ENCODE measurements at places on chromosomes 16 and 17.

DNA sequence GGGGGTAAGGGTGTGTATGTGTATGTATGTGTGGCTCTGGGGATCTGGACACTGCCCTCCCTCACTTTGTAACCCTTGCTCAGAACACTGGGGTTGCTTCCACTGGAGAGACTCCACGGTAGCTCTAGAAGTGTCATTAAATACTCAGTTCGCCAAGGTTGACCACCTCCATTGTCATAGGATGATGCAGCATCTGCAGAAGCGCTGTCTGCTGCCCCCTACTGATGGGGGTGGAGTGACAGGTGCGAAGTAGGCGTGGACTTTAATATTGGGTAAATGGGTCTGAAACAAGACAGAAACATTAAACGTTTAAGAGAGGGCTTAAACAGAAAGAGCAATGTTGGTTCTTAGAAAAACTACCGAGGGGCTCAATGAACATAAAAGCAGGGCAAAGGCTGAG lies 35.5 kb upstream of the STAC2 start:
- DNase-seq: no peak

GRCh38 chr16:17448640-17449638 lies 21.8 kb downstream of the XYLT1 start:
- DNase-seq: no peak

DNA sequence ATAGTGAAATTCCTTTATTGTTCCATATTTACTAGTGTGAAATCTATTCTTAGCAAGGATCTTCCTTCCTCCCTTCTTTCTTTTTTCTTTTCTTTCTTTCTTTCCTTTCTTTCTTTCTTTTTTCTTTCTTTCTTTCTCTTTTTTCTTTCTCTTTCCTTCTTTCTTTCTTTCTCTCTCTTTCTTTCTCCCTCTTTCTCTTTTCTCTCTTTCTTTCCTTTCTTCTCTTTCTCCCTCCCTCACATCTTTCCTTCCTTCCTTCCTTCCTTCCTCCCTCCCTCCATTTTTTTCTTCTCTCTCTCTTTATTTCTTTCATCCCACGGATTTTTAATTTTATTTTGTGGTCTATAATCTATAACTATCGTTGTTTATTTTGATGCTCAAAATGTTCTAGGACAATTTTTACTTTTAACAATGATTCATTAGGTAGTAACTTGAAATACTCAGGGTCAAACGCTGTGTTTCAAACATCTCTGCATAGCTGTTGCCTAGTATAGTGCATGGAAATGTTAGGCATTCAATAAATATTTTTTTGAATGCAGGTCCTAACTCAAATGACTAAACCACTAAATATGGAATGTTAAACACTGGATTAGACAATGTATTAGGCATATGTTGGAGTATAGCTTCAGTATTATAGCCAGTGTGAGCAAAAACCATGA lies 178.3 kb downstream of the MAP2K6 start:
- DNase-seq: no peak

- no peak for DNase-seq
These were observed 100.2 kb downstream of the CMIP start for GRCh38 chr16:81544700-81545271.

- DNase-seq: no peak
These were observed 27.3 kb upstream of the ABCC12 start for GRCh38 chr16:48182979-48183537.

DNA sequence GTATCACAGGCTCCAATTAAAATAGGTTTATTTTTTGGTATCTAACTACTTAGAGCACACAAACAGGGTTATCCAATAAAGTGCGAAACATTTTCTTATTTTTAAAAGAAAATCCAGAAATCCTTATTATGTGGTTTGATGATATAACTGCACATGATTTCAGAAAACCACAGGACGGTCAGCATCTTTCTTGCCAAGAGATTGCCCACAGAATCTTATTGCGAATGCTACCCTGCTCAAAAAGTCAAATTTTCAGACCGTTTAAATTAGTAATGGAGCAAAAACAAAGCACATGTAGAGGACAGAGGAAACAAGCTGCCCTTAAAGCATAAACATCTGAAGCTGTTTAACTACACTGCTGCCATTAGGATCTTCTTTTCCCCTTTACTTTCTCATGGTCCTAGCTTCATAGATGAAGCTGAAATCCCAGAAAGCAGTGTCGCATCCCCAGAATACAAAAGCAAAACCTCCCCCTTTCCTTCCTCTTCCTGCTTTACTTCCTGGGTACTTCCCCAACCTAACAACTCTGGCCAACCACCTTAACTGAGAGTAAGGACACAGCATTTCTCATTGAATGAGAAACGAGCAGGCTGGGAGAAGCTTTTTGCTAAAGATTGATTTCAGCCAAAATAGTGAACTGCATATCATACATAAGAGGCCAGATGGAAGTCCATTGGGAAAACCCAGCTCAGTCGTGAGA lies 43.7 kb downstream of the CMTM4 start:
- DNase-seq: no peak

- DNase-seq: no peak
These were observed 57.9 kb downstream of the ARSG start for GRCh38 chr17:68349157-68349556.

DNA sequence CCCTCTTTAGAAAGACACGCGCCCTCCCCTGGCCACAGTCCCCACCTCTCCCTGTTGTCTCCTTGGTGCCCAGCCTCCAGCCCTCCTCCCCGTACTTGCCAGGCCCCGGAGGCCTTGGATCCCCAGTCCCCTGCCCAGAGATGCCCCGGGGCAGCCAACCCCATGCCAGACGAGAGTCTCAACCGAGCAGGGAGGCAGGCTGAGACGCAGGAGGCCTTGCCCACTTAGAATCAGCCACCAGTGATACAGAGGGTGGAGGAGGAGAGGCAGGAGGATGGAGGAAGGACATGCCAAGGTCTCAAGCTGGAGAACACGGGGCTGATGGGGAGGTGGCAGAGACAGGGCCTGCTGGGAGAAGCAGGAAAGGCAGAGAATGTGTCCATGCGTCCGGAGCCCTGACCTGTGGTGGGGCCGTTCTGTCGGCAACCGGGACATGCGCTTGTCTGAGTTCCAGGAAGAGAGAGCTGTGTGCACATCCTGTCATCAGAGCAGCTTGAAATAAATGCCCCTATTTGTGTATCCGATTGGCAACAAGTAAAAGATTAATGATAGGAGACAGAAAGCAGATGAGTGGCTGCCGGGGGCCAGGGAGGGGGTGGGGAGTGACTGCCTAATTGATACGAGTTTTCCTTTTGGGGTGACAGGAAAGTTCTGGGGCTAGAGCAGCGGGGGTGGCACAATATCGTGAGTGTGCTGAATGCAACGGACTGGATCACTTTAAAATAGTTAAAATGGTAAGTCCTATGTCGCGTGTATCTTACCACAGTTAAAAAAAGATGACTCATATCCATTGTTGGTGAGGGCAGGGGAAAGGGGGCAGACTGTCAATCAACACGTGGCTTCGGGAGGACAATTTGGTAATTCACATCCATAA lies 44.7 kb upstream of the MEAK7 start:
- DNase-seq: no peak

GRCh38 chr17:55770196-55770870 lies 19.5 kb downstream of the PCTP start:
- DNase-seq: peak; percentile 46

GRCh38 chr16:9296271-9296590 lies 204.8 kb downstream of the HAPSTR1 start:
- no peak for DNase-seq

GRCh38 chr16:5916711-5917191 lies 819.2 kb upstream of the EEF2KMT start:
- DNase-seq: peak; percentile 54

GRCh38 chr17:61245706-61246135 lies 153.9 kb upstream of the TBX2 start:
- DNase-seq: no peak

- DNase-seq: no peak
These were observed 33.4 kb downstream of the RPTOR start for GRCh38 chr17:80577876-80578570.
